Stimulated activated CD8-positive, alpha-beta memory T cell treated with anti-CD3 and anti-CD28 coated beads, Interleukin-7, amount 100 ng/mL, for 1 hour (primary cell): ENCODE measurements at places on chromosomes 5 and 9.
A peak's percentile ranks its signal among the peaks of the same experiment; 100 is the strongest.

GRCh38 chr5:56460681-56461191 is 227.6 kb upstream of the ANKRD55 start:
- DNase-seq = no peak

- no peak for DNase-seq
These were observed 356.5 kb upstream of the TUSC1 start for GRCh38 chr9:26034786-26035185.

GRCh38 chr5:150144246-150144801 is 11.3 kb downstream of the PDGFRB start:
- no peak for DNase-seq

DNA sequence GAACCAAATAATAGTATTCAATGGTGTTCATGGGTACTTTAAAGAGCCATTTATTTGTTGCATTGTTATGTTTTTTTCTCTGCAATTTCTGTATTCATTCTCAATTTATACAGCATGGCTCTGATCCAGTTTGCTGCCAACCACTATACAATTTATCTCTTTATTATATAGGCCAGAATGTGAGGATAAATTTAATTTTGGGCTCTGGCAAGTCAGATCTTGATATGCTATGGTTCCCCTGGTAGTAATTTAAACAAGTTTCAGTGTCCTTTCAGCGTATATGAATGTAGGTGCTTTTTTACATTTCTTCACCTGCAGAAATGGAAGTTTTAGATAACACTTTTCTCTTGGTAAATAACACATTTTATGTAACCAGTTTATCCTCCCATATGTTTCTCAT is 1118.0 kb upstream of the SEMA6A start:
- DNase-seq = no peak

DNA sequence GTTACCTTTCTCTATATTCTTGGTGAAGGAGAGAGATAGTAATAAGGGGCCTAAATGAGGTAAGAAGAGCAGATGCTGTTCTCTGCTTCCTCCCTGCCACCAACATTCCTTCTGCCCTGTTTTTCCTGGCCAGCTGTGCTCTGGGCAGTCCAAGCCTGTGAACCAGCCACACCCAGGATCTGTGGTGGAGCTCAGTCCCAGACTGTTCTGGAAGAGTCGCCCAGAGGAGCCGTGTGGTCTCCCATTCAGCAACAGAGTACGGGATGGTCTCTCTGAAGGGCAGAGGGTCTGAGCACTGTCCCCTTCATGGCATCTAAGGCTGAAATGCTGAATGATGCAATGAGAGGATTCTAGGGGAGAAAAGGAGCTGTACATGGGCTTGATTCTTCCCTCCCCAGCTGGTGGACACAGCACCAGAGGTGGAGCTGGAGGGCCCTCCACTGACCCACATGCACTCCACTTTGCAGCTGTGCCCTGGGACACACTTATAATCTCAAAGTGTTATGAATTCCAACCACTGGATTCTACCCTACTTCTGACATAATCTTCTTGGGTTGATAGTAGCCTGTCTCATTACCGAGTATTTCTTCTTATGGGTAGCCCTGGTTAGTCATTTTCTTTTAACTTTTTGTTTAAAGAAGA is 70.8 kb upstream of the RPS23 start:
- no peak for DNase-seq

GRCh38 chr9:87425202-87425601 is 72.5 kb upstream of the DAPK1 start:
- DNase-seq = no peak

DNA sequence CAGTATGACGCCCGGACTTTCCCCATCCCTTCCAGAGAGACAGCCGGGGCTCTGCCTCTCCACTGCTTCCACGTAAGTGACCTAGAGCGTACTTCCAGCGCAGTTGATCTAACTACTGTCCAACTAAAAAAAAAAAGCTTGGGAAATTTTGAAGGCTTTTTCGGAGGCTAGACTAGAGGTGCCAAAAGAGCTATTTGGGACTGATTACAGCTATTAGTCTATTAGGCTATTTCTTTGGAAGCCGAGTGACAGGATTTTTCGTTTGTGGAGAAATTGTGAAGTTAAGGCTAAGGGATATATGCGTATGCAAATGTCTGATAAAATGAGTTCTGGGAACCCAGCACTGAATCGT is 1.5 kb downstream of the CCNO start:
- no peak for DNase-seq

DNA sequence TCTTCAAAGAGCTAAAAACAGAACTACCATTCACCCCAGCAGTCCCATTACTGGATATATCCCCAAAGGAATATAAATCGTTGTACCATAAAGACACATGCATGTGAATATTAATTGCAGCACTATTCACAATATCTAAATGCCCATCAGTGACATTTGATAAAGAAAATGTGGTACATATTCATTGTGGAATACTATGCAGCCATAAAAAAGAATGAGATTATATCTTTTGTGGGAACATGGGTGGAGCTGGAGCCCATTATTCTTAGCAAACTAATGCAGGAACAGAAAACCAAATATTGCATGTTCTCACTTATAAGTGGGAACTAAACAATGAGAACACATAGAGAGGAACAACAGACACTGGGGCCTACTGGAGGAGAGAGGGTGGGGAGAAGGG is 38.7 kb downstream of the FCHO2 start:
- DNase-seq = no peak

GRCh38 chr9:130302785-130303612 is 37.4 kb downstream of the HMCN2 start:
- no peak for DNase-seq

DNA sequence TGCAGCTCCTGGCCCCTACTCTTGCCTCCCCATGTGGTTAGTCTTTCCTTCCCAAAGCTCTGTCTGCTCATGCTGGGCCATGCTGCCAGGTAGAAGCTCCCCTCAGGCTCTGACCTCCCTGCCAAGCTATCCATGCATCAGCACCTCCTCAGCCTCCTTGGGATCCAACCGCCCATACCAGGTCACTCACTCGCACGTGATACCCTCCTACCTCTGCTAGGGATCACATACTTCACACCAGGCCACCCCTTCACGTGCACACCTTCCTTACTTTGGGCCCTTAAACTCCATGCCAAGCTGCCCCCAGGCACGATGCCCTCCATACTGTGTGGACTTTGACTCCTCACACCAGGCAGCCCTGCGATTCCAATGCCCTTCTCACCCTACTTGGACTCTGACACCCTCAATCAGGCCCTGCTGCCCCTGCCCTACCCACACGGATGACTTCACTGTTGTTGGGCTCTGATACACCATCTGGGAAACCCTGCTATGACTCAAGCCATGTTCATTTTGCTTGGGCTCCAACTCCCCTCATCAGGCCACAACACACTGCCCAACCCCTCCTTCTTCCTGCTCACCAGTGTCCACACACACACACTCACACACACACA is 34.1 kb downstream of the ZNF483 start:
- no peak for DNase-seq

DNA sequence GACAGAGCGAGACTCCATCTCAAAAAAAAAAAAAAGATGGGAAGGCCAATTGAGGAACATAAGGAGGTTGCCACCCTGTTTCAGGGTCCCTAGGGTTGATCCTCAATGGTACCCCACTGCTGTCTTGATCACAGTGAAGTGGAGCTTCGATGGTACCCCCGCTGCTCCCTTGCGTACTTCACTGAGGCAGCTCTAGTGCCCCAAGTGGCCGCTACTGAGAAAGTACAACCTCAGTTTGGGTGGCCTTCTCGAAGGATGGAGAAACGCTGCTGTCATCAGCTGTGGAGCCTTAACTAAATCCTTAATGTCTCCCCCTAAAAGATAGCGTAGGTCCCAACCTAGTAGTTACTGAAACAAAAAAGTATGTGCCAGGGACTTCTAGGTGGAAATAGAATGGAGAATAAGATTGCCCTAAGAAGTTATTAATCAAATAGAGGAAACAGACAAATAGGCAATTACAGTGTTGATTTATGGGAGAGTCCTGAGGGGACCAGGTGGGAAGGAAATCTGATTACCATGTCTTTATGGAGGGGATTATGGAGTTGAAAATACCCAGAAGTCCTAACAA is 6.3 kb downstream of the TESK1 start:
- DNase-seq = peak; percentile 22

DNA sequence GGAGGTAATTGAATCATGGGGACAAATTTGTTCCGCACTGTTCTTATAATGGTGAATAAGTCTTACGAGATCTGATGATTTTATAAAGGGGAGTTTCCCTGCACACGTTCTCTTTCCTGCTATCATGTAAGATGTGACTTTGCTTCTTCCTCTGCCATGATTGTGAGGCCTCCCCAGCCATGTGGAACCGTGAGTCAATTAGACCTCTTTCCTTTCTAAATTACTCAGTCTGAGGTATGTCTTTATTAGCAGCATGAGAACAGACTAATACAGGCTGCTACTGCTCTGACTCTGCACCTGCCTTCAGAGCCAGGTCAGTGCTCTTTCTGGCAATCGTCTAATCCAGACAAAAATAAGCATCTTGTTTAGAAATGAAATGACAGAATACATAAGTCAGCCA is 479.2 kb upstream of the TUSC1 start:
- no peak for DNase-seq

DNA sequence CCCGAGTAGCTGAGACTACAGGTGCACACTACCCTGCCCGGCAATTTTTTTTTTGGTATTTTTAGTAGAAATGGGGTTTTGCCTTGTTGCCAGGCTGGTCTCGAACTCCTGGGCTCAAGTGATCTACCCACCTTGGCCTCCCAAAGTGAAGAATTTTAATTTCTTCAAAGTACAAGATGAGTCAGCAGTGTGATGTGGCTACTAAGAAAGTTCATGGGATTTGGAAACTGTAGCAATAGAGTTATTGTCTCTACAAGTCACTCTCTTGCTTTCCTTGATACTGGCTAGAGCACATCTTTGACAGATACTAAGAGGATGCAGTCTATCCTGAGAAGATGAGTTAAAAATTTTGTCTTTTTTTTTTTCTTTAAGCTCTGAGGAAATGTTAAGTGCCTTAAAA is 1.6 kb downstream of the CREB3 start:
- no peak for DNase-seq

- DNase-seq = no peak
These were observed 363.3 kb upstream of the RPS23 start for GRCh38 chr5:82641331-82642003.

GRCh38 chr5:149756354-149756753 is 26.2 kb downstream of the PPARGC1B start:
- no peak for DNase-seq

- DNase-seq = no peak
These were observed 482 bp downstream of the NFIB start for GRCh38 chr9:14313378-14313940.

DNA sequence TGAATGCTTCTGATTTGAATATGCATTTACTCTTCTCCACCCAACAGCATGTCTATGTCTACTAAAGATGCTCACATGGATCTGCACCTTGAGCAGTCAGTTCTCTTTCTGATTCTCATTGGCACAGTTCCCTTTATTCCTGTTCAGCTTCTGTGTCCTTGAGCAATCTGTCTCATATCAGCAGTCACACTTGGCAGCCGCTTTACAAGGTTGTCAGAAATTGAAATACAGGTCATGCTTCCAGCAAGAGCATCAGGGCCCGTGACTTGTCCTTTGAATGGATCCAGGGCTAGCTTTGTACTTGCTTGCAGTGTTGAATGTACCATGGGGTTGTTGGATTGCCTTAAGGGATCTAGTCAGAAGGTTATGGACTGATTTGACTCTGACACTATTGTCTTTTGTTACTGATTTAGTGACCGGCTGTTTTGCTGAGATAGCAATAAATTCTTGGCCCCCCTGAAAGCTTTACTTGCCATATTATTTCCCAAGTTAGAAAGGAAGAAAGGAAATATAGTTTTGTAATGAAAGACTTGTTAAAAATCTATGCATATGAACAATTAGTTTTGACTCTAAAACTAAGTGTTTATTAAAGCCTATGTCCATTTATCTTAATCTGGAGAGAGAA is 273.4 kb upstream of the ISL1 start:
- DNase-seq = no peak

DNA sequence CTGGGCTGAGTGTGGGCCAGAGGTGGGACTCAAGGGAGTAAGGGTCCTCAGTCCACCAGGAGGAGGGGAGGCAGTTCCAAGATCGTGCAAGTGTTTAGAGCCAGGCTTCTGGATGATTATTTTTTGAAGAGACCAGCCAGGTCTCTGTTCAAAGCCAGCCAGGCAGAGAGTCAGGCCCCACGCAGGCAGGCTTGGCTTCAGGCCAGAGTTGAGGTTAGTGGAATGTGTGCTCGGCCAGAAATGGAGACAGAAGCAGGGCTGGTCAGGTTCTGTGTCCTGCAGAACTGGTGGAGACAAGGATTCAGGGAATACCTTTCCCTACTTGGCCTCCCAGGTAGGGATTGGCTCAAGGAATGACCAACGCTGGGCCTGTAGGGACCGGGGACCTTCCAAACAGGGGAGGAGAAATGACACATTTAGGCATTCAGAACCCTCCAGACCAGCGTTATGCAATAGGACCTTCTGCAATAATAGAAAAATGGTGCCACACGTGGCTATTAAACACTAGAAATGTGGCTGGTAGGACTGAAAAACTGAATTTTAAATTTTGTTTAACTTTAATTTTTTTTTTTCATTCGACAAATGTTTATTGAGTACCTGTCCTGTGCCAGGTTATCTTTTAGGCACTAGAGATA is 106.2 kb downstream of the CMYA5 start:
- DNase-seq = no peak

DNA sequence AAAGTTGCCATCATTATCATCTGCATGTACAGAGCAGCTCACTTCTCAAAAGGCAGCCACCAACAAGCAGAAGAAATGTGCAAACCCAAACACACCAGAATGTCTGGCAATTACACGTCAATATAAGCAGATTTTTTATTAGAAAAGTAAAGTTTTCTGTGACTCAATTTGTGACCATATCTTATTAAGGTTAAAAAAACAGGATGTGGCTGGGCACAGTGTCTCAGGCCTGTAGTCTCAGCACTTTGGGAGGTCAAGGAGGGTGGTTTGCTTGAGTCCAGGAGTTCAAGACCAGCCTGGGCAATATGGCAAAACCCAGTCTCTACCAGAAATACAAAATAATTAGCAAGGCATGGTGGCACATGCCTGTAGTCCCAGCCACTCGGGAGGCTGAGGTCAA is 176.7 kb downstream of the FANCC start:
- DNase-seq = no peak

DNA sequence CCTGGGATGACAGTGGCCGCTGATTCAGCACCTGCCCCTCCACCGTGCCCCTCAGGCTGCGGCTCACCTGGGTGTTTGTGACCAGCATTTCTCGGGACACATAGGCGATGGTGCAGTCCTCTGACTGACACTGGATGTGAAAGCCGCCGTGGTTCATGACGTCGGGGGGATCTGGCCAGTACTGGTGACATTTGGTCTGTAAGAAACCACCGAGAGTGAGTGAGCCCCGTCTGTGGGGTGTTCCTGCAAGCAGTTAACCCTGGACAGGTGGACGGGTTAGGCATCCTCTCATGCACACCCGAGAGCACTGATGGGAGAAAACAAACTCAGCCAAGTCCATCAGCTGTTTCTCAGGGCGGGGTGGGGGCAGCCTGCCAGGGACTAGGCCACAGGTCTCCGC is 62.5 kb upstream of the EPB41L4B start:
- DNase-seq = no peak

- DNase-seq = no peak
These were observed 215.4 kb upstream of the NFIL3 start for GRCh38 chr9:91639054-91639453.
